ENCODE measurements at places on chromosomes 4 and X.

DNA sequence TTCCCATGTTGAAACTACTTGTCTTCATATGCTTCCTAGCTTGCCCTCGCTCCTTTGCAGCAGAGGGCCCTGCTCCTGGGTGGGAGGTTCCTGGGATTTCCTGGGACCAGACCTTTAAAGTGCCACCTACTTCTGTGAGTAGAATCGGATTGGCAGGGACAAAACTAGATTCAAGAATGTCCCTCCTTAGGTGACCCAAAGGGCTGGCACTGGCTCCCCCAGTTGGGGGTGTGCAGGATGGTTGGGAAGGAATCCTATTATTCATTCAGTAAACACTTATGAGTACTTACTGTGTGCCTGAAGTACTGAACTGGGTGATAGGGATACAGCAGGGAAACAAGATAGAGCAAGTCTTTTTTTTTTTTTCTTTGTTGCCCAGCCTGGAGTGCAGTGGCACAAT lies 2.6 kb upstream of the KANTR start:
- DNase-seq: no peak

GRCh38 chr4:13918991-13919441 lies 291.5 kb upstream of the BOD1L1 start:
- no peak for DNase-seq

DNA sequence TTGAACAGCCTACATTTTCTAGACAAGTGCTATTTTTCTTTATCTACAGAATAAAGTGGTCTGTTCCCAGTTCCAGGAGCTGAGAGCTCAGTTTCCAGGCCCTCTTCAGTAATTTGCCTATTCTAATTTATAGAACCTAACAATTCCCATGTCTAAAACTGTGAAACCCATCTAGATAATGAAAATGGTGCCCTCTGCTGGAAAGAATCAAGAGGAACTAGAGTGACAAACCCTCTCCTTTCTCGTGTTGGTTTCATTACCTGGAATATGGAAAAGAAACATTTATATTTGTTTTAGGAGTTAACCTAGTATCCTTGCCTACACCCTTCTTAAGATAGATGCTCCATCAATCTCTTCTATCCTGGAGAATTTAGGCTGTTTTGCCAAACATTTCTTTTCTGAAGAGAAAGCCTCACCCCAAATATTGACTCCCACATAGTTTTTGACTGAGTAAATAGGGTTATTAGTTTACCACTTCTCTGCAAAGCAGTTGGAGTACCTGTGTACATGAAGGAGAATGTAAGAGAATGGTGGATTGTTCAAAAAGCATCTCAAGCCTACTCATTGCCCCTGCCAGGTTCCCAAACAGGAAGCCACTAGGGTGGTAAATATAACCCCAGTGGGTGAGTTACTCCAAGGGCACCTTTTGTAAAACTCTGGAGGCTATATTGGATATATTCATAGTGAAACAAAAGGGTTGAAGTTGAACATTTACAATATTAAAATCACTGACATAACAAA lies 121.6 kb downstream of the RASL11B start:
- DNase-seq: peak; percentile 75

DNA sequence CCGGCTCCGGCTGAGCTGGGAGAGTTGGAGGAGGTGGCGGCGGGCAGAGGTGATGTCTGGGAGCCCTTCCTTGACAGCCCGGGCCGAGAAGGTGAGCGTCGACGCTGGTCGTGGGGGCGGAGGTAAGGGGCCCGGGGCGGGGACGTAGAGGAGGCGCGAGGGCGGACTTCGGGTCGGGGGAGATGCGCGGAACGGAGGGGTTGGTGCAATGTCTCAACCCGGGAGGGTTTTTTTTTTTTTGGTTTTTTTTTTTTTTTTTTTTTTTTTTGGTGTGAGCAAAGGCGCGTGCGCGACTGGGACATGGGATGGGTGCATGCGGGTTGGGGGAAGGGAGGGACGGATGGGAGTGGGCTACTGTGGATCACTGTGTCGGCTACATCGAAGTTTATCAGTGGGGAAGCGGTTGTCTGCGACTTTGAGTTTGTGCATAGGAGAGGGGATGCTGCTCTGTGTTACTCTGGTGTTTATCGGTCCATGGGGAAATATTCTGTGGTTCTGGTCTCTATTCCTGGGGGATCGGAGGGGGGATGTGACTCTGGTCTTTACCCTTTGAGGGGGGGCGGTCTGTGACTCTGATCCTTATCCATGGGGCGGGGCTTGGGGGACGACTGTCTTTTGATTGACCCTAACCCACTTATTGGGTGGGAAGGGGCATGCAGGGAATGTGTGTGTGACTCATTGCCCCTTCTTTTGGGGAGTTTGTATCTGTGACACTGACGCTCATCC lies 537 bp downstream of the RBM10 start:
- DNase-seq: no peak

DNA sequence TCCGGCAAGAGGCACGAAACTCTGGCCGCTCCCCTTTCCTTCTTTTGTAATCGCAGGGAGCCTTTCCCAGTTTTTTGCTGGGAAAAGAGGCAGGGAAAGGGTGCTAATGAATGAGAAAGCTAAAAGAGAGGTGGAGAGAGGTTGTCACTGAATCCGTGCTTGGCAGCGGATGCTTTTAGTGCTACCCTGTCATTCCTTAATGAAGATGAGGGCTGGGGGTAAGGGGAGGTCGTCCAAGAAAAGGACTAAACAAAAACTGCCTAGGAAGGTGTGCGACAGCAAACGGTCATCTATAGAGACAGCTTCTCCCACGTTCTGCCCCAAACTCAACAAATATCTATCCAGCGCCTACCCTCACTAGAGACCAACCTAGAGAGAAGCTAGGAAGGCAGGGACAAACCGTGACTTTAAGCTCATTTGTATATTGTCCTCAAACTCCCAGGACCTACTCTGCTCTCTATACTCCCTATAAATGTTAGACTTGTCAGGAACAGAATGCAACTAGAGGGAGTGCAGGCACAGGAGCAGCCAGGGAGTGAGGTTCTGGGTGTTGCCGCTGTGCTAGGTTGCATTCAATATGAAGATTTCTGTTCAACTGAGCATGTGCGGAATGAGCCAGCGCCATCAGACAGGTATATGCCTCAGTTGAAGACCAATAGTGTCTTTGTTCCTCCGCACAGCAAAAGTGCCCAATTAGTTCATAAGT lies 777 bp upstream of the CASK start:
- peak; percentile 6 for DNase-seq

DNA sequence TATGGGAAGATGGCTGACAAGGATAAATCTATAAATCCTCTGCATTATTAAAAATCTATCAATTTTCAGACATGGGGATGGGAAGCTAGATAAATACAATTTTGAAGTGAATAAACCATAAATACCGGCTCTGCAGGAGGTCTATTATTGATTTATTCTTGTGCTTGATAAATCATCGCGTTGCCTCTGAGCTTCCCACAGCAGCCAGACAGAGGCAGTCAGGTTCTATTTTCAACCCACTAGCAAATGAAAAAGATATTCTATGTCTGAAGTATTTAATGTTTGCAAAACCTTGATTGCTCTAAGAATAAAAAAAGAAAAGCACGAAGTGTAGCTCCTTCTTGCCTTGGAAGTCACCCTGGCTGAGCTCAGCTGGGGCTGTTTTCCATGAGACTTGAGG lies 216.2 kb downstream of the DHRSX start:
- no peak for DNase-seq

DNA sequence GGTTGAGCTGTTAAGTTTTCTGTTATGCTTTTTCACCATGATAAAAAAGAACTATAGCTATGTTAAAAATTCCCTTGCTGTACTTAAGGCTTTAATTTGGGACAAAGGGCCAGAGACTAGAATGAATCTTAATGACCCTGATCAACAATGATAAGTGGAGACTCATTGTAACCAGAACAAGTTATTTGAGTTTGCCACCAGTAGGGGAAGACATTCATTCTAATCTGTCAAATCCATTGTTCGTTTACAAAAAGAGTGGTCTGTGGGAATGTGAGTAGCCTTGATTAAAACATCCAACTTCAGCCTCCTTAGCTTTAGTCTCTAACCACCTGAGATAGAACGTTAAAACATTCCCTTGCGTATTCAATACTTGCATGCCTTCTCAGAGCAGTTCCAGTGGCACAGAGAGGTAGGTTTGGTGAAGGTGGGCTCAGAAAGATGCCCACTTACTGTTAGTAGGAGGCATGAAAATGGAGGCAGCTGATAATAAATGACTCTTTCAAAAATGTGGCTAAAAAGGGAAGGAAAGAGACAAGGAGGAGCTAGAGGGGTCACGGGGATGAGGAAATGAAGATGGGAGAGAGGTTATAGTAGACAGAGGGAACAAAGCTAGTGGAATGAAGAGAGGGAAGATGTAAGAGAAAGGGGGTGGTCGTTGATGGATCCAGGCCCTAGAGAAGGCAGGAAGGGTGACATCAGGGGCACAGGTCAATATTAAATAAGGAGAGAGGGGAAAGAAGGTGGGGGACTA lies 66.2 kb downstream of the EGF start:
- DNase-seq: peak; percentile 18

DNA sequence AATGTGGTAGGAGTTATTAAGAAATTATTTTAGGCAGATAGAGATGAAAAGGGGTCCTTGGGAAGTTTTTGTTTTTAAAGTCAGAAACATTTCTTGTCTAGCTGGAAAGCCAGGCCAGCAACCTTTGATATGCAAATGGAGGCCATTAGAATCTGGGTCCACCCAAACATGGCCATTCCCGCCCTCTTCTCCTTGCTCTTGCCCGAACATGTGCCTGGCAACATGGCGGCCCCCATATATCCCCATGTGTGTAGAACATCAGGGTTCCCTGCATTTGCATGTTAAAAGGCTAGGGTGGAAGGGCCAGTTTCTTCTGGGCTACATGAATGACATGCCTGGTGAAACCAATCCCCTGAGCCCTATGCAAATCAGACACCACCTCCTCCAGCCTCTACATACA lies 80.7 kb upstream of the PLAC8 start:
- DNase-seq: no peak

GRCh38 chrX:11778230-11778629 lies 20.2 kb downstream of the MSL3 start:
- DNase-seq: no peak
